ENCODE measurements at places on chromosomes 6 and 20.

DNA sequence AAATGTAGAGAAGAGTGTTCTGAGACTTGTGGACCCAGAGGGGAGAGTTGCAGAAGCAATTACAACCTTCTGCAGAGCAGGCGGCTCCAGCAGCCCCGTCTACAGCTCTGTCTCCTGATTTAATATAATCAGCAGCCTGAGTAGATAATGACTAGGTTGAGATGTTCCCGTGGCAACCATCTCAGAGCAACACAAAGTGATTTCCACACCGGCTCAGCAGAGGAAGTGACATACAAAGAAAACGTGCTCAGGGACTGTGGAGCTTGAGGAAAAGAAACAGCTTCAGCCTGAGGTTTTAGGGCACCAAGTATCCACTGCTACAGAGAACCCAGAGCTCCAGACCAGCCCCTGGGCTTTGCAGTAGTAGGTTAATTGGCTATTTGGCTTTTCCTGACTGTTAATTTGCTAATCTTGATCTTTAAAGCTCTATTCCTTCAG, 136.4 kb downstream of the MTFR2 start:
- DNase-seq: peak; percentile 75

- no peak for DNase-seq
Measured at GRCh38 chr6:79704200-79704599, 73.1 kb downstream of the SH3BGRL2 start.

DNA sequence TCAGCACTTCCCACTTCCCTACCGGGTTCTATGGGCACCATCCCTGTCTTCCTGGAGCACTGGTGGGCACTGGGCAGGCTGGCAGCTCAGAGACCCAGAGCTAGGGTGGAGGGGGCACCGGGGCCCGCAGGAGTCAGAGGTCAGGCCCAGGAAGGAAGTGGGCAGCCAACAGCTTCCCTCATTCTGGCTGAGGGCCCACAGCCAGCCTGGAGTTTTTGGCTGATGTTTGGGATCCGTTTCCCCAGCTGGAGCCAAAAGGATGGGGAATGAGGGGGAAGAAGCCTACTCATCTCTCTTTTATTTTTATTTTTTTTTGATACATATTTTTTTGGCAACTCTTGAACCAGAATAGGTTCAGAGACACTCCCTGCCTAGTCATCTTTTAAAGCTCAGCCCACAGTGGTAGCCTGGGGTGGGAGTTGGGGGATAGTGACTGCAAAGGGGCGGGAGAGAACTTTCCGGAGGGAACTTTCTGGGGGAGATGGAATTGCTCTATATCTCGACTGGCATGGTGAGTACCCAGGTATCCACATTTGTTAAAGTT, 54.2 kb upstream of the MLN start:
- no peak for DNase-seq

GRCh38 chr6:40538556-40538955, 48.6 kb downstream of the LRFN2 start:
- DNase-seq: no peak

GRCh38 chr6:74073429-74073828, 377.4 kb downstream of the CD109 start:
- DNase-seq: no peak

DNA sequence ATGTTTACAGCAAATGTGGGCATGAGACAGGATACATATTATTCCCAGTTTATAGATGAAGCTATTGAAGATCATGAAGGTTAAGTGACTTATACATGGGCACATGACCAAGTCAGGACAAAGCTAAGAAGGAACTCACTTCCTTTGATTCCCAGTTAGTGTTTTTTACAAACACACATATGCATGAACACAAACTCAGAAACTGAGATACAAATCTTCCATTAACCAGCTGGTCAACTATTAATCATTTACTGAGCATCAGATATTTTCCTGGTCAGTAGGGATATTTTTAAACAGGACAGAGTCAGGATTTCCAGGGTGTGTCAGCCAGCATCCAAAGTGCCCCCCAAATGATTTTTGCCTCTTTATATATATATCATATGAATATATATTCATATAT, 222.2 kb downstream of the OGFRL1 start:
- DNase-seq: no peak

GRCh38 chr6:43845646-43846045, 75.6 kb downstream of the VEGFA start:
- no peak for DNase-seq

GRCh38 chr6:30836431-30836866, 47.9 kb upstream of the DDR1 start:
- peak; percentile 61 for DNase-seq

GRCh38 chr6:14734052-14734415, 511.8 kb upstream of the JARID2 start:
- DNase-seq: no peak

GRCh38 chr6:52610011-52610410, 33.2 kb upstream of the TRAM2 start:
- no peak for DNase-seq

- DNase-seq: peak; percentile 38
Measured at GRCh38 chr6:139251045-139251690, 40.6 kb downstream of the TXLNB start.

DNA sequence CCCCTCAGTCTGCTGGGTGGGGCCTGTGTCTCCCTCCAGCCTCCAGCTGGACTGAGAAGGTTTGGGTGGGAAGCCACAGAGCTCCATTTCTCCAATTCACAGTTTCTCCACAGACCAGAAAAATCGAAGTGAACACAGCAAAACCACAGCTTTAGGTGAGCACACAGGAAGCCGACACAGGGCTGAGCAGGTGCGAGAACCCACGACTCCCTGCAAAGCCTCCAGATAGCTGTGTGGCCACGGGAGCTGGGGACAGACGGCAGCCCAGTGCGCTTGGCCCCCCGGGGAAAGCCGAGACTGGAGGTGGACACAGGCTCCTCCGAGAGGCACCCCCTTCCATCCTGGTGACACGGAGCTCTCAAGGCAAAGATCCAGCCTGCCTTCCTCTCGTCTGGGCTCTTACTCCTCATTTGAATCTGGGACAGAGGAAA, 29.0 kb upstream of the MPC1 start:
- no peak for DNase-seq

- no peak for DNase-seq
Measured at GRCh38 chr20:59836767-59837166, 96.7 kb downstream of the SYCP2 start.

DNA sequence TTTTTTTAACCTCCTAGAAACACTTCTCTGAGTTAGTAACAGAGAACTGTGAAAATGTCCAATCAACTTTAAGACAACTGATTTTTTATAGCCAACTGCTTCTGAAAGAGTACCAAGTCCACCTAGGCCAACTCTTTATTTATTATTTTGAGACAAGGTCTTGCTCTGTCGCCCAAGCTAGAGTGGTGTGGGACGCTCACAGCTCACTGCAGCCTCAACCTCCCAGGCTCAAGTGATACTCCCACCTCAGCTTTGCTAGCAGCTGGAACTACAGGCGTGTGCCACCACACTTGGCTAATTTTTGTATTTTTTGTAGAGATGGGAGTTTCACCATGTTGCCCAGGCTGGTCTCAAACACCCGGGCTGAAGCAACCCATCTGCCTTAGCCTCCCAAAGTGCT, 331.6 kb downstream of the RNGTT start:
- no peak for DNase-seq

DNA sequence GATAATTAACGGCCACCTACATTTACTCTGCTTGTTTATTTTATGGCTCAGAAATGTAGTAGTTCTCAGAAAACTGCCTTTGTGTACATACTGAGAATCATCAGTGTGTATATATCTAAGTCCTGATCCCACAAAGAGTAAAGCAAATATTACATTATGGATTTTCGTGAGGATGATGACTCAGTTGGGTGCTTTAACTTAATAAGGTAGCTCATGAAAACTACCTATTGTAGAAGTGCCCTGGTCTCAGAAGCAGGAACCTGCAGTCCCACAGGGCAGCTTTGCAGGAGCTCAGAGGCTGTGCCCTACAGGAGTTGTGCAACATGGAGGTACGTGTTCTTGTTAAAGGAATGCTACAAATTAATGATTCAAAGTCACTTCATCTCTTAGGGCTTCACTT, 108.2 kb downstream of the PLG start:
- DNase-seq: no peak

DNA sequence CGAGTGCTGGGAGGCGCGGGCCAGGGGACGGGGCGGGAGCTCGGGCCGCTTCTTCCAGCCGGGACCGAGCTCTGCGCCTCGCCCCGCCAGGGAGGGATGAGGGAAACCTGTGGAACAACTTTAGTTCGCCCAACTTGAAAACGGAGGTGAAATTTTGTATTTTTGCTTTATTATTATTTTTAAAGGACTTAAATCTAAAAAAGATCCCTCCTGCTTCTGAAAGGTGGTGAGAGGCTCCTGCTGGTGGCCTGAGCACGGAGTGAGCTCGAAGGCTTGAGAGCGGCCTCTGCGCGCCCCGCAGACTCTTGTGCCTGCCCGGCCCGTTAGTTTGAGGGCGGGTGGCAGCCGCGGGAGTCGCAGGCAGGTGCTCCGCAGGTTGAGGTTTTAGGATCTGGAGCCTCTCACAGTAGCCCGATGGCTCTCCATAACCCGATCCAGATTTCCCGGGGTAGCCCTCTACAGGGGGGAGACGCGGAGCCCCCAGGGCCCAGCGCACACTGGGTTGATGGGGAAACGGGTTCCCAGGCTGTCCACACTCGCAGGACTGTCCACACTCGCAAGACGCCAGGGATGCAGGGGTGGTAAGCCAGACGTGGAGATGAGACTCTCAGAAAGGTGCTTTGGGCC, 46.2 kb upstream of the SUPT3H start:
- peak; percentile 37 for DNase-seq

DNA sequence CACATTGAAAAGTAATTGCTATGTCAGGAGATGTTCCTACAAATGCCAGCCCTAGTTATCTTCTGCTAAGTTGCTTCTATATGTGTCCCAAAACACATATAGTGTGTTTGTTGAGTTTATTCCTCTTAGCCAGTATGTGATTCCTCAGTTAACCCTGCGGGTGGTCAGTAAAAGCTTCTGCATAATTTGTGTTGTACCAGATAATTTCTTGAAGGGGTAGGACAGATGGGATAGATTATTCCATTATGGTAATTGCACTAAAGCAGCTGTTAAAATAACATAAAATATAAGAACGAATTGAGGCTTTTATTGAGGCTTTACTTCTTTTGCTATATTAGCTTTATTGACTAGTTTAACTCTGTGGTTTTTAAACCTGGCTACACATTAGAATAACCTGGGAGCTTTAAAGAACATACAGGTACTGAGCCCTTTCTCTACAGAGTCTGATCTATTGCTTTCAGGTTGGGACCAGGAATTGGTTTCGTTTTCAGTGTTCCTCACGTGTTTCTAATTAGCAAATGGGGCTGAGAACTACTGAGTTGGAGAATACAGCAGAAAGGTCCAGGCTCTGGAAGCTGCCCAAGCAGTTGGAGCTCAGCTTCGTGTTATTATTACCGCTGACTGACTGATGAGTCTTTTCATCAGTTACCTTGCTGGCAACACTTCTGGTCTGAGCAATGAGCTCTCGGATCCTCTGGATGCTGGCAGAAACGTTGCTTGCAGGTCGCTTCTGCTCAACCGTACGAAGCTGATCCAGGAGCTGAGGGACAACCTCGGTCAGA, 56.9 kb downstream of the FAM229B start:
- no peak for DNase-seq

- DNase-seq: no peak
Measured at GRCh38 chr6:142824426-142824825, 120.5 kb downstream of the HIVEP2 start.

- DNase-seq: no peak
Measured at GRCh38 chr20:7702141-7702540, 238.1 kb downstream of the HAO1 start.

GRCh38 chr6:131005439-131006016, 57.5 kb downstream of the EPB41L2 start:
- DNase-seq: no peak

- no peak for DNase-seq
Measured at GRCh38 chr6:55180258-55180657, 5.9 kb downstream of the HCRTR2 start.

GRCh38 chr20:59325142-59325523, 24.7 kb downstream of the EDN3 start:
- DNase-seq: no peak

DNA sequence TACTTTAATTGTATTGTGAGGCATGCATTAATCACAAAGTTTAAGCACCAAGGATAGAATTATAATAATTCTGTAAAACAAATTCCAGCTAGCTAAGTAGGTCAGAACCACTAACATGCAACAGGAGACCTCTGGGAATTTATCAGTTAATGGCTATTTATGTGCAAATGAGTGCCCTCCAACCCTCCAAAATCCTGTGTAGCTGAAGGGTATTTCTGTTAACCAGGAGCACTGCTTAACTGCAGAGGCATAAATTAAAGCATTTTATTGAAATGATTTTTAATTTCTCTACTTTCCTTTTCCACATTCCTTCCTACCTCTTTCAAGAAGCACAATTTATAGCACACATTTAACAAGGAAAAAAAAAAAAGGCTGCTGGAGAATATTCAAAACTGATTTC, 77.0 kb downstream of the MMS22L start:
- DNase-seq: no peak

DNA sequence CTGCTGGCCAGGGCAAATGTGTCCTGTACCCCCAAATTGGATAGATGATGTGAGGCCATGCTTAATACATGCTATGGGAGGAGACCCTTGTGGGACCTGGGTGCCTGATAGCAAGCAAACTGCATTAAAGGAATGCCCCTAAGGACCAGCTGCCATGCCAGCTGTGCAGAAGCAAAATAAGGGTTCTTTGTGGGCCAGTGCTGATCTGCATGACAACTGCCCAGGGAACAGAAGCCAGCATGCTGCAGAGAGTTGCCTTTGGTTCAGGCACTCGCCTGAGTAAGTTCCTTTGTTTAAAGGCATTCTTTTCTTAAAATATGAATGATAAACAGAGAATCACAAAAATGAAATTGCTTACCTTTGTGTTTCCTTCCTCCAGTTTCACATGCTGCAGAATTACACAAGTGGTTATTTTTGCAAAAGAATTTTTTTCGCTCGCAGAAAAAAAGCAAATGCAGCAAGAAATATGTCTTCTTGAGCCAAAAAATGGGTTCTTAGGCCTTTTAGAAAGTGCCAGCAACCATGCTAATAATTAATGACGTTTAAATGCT, 6.9 kb upstream of the SYNDIG1 start:
- DNase-seq: no peak

Measured in femur (tissue), 1 donor.